ENCODE measurements at places on chromosomes 5 and 9.

- DNase-seq, result no peak
Measured at GRCh38 chr5:175394601-175395000, 49.4 kb downstream of the DRD1 start.

DNA sequence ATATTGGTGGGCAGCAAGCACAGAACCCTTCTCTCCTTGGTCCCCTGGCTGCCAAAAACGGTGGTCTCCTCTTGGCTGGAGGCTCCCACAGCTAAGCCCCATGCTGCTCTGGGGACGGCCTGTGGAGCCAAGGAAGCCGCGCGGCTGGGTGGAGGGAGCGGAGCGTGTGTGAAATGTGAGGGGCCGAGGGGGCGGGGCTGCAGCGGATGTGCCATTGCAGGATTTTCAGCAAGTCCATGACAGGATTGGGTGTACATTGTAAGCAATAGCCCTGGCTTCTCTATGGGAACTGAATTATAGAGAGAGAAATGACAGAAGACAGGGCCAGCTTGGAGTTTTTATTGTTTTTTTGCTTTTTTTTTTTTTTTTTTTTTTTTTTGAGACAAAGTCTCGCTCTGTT, 336.5 kb downstream of the DIRAS2 start:
- DNase-seq, result no peak

DNA sequence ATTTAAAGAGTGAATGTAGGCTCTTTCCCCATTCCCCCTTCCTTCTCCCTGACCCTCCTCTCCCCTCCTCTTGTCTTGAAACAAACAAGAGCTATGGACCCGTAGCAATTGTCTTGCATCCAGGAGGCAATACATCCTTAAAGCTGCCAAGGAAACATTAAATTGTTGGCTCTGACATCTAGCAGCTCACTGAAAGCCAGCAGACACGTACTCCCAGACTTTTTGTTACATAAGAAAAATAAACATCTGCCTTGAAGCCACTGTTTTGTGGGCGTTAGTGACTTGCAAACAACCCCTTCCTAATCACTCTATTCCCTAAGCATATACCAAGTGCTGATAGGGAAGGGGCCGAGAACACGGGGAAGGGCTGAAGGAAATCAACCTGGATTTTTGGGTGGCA, 8.6 kb downstream of the SLC45A2 start:
- DNase-seq, result no peak

GRCh38 chr9:120916588-120916987, 10.0 kb downstream of the TRAF1 start:
- no peak for DNase-seq

- DNase-seq, result no peak
Measured at GRCh38 chr9:90544488-90544887, 98.1 kb downstream of the DIRAS2 start.

- DNase-seq, result no peak
Measured at GRCh38 chr9:97064176-97064575, 25.2 kb upstream of the CTSV start.

DNA sequence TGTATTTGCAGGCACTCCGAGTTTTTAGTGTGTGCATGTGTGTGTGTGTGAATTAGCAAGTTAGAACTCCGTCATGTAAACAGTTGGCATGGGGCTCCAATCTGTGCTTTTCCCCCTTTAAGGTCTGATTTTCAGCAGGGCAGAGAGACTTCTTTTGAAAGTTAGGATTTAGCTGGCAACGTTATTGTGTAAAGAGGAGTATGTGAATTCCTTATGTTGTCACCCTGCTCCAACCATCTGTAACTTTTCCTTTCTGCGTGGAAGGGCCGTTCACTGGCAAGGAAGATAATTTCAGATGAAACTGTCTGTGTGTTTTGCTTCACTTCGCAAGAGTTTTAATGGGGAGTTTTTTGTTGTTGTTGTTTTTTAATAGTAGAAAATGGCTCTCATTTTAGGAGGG, 332 bp downstream of the SGCD start:
- no peak for DNase-seq

DNA sequence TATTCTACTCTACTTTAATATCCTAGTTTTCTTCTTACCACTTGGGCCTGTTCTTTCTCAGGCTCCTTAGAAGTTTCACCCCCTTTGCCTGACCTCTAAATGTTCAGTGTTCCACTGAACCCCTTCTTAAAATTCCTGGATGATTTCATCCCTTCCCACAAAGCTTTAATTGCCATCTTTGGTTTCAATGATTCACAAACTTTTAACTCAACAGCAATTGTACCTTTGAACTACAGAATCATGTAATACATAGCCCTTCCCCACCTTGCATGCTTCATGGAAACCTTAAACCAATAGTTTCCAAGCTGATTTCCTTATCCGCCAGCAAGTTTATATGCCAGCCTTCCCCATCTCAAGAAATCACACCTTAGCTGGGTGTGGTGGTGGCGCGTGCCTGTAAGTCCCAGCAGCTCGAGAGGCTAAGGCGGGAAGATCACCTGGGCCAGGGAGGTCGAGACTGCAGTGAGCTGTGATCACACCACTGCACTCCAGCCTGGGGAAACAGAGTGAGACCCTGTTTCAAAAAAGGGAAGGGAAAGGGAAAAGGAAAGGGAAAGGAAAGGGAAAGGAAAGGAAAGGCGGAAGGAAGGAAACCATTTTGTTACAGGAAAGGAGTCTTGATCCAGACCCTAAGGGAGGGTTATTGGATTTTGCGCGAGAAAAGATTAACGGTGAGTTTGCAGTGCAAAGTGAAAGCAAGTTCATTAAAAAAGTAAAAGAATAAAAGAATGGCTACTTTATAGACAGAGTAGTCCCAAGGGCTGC, 1023.7 kb upstream of the DMAC1 start:
- no peak for DNase-seq

GRCh38 chr5:1755321-1755949, 44.2 kb downstream of the MRPL36 start:
- no peak for DNase-seq

- DNase-seq, result no peak
Measured at GRCh38 chr9:38226491-38226951, 157.5 kb upstream of the SHB start.

GRCh38 chr5:140356853-140357725, 2.9 kb upstream of the SLC4A9 start:
- no peak for DNase-seq

GRCh38 chr5:76152700-76153099, 69.5 kb downstream of the SV2C start:
- no peak for DNase-seq

DNA sequence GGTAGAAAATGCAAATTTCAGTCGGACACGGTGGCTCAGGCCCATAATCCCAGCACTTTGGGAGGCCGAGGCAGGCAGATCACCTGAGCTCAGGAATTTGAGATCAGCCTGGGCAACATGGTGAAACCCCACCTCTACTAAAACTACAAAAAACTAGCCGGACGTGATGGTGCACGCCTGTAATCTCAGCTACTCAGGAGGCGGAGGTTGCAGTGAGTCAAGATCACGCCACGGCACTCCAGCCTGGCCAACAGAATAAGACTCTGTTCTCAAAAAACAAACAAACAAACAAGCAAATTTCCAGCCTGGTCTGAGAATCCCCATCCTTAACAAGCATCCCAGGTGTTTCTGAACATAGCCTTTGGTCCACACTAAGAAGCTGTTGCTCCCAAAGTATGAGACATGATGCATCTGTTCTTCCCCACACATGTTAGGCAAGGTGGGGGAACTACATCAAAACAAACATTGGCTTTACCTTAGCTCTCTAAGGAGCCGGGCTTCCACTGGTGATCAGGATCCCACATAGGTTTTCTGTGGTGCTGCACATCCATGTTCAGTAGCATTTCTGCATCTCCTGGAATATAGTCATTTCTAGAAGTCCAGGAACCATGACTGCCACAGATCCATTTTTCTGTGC, 92.5 kb upstream of the DMRT1 start:
- no peak for DNase-seq

- DNase-seq, result no peak
Measured at GRCh38 chr5:127580731-127581130, 63.3 kb downstream of the PRRC1 start.

DNA sequence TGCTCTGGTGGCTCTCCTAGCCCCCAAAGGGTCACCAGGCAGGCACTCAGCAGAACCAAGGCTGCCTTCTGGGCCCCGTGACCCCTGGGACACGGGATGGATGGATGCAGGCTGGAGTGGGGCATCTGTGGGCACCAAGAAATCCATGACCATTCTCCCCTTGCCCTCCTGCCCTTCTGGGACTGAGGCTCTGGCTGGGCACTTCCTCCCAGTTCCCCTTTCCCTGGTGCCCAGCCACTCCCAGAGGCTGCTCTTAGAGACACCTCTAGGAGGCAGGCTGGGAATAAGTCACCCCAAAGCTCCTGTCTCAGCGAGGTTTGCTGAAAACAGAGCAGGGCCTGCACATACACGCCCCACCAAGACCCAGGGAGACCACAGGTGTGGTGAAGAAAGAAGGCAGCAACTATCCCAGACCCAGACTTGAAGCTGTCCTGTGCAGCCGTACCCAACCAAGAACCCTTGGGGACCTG, 943 bp downstream of the STING1 start:
- DNase-seq, result no peak

DNA sequence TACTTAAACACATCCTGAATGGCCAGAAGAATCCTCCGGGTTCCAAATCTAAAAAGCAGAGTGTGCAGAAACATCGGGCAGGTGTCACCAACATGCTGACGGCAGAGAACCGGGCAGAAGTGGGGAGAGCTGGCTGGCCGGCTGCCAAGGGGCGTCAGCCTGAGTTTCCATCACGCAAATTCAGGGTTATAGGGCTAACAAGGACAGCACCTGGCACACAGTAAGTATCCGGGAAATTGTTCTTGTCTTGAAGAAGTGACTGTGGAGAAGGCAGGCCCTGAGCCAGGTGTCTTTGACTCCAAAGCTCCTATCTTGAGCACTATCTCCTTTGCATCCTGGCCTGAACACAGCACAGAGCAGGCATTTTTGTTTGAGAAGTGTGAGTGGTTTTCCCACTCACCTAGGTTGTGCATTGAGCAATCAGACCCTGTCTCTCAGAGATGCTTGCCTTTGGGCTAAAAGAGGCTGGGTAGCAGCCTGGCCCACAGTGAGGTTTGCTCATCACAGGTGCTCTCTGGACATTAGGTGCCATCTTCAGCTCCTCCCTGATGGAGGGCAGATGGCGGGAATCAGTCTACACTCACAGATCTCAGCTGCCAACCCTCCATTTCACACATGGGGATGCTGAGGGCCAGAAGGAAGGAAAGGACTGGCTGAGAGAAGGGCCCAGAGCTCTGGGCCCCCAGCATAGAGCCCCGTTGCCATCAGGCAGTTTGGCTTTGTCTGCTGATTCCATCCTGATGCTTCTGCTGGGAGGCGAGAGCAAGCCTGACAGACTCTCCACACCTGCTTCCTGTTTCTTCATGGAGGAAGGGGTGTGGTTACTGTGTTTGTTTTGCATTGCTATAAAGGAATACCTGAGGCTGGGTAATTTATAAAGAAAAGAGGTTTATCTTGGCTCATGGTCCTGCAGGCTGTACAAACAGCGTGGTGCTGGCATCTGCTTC, 52.8 kb downstream of the WHRN start:
- DNase-seq, result no peak

DNA sequence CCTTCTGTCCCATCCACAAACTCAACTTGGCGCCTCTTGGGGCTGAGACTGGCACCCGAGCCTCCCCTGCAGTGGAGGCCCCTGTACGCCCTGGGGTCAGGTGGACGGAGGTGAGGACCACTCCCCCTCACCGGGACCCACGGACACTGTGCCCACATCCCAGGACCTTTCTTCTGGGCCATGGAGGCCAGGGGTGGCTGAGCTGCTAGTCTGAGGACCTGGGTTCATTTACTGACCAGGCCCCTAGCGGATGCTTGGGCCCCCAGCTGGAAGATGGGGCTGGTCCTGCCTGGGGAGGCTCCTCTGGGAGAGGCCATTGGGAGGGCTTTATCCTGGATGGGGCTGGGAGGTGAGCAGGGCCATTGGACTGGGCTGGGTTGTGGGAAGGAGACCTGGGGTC, 16.9 kb upstream of the SLC6A19 start:
- no peak for DNase-seq

DNA sequence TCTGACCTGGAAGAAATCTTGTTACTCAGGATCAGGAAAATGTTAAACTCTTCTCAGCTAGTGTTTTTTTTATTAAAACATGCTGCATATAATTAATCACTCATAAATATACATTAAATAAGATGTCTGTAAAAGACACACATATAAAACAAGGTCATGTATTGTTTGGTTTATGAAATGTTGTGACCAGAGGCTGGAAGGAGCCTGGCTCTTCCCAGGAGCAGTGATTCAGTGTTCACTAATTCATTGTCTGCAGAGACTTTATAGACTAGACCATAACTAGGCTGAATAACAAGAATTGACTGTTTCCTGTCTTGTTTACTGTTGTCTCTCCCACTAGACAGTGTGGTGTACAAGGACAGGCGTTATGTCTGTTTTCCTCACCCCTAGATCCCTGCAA, 49.1 kb upstream of the ANKRD55 start:
- no peak for DNase-seq

GRCh38 chr5:117191251-117191650, 616.6 kb upstream of the SEMA6A start:
- no peak for DNase-seq

- DNase-seq, result no peak
Measured at GRCh38 chr9:95132366-95133324, 184.9 kb downstream of the FANCC start.

- DNase-seq, result no peak
Measured at GRCh38 chr5:137843676-137844299, 23.9 kb upstream of the MYOT start.

DNA sequence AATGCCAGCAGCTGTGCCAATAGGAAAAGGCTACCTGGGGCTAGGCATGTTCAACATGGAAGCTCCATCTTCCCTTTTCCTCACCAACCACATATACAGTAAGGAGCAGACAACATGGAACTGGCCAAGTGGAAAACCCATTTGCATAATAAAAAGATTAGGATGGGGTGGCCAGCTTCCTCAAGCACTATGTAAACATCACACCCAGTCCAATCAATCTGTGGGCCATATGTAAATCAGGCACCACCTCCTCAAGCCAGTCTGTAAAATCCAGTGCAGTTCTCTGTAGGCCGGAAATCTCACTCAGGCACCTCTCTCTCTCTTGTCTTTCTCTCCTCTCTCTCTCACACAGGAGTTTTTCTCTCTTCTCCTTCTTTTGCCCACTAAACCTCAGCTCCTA, 360.2 kb upstream of the GRIA1 start:
- DNase-seq, result no peak

GRCh38 chr5:131640043-131640856, 5.2 kb upstream of the RAPGEF6 start:
- no peak for DNase-seq
